Activated CD4-positive, CD25-positive, alpha-beta regulatory T cell treated with anti-CD3 and anti-CD28 coated beads, Interleukin-2, amount 50 U/mL, for 16 hours (primary cell): ENCODE measurements at places on chromosomes 5 and 9.

GRCh38 chr9:133737071-133737773, 930 bp downstream of the SARDH start:
- DNase-seq = no peak

DNA sequence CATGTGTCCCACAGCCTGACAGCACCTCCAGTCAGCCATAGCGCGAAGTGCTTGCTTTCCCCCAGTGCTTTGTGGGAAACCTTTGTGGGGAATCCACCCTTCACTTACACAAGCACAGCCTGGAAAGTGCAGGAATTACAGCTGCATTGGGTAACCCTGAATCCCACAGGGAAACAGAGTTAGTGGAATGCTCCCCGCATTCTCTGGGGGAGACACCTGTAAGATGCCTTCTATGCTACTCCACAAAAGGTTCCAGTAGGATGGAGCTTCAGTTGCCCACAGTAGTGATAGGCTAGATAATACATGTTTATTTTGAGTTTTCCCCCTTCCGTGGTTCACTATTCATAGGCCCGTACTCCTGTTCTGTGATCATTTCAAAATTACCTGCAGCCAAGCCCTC, 60.3 kb downstream of the TLE4 start:
- no peak for DNase-seq

GRCh38 chr5:128121651-128122050, 38.1 kb downstream of the SLC12A2 start:
- DNase-seq = no peak

DNA sequence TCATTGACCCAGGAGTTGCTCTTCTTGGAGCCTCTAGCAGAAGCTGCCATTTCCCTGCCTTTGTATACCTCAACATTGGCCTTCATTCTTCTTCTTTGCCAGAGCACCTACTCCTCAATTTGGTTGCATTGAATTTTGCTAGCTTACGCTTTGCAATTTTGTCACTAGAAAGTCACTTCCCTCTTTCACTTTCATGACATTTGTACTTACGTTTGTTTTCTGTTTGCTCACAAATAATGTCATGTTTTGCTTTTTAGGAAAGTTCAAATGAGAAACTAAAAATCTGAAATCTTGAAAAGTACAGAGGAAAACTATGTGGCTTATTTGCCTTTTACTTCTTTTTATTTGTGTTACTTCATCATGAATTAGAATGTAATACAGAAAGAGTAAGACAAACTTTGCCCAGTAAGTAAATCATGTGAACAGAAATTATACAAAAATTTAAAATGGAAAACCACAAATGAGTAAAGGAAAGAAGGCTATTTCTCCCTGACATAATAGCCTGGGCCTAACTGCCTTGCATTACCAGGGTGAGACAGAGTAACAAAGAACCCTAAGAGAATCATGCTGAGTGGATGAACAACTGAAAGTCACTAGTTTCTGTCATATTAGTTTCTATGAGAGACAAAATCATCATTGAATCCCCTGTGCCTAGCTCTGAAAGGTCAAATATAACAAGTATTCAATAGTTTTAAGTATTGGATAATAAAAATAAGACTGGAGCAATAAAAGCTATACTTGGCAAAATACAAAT, 7.4 kb upstream of the IFNA1 start:
- DNase-seq = no peak

GRCh38 chr9:136611606-136612005, 51.1 kb upstream of the EGFL7 start:
- DNase-seq = no peak

DNA sequence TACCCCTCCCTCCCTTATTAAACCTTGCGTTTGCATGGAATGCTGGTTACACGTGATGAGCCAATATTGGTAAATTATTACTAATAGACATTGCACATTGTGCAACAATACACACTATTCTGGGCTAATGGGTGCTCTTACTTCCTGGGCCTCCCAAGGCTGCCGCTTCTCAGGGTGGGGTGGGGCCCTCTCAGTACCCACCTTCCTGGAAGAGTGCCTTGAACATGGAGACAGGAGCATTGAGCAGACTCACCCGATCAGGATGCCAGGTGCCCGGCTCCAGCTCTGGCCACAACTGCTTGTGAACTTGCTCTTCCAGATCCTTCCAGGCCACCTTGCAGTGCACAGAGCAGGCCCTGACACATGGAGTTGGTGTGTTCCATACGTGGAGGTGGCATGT, 24.7 kb upstream of the CEP72 start:
- DNase-seq = no peak

DNA sequence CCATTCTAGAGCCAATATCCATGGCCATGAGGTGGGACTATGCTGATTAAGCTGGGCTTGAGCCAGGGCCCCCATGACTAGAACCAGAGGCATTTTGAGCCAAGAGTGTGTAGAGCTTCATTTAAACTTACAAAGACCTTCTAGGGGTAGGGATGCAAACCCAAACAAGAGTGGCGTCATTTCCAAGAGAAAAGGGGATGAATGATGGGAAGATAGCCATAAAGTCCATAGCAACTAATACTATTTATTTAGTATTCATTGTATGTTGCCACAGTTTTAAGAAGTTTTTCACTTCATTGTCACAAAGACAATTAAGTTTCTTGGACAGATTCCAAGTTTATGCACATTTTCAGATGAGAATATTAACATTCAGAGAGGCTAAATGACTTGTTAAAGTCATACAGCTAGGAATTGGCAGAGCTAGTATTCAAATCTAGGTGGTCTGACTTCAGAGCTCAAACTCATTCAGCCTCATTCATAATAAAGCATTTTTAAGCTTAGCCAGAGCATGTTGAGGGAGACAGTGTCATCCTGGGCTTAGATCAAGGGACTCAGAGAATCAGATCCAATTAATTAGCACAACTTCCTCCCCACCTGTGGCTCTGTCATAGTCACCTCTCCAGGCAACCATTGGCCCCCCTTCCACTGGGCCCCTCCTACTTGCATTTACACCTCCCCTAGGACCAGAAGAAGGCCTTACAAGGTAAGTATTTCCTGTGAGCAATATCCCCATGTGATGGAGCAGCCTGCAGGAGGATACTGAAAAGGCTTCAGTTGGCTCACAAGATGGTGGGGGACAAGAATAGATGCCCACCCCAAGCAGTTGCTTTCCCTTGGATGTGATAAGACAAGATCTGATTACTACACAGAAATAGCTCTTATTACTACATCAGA, 95.0 kb upstream of the PCSK1 start:
- DNase-seq = no peak

GRCh38 chr9:130119519-130120298, 52.5 kb upstream of the NCS1 start:
- DNase-seq = no peak

DNA sequence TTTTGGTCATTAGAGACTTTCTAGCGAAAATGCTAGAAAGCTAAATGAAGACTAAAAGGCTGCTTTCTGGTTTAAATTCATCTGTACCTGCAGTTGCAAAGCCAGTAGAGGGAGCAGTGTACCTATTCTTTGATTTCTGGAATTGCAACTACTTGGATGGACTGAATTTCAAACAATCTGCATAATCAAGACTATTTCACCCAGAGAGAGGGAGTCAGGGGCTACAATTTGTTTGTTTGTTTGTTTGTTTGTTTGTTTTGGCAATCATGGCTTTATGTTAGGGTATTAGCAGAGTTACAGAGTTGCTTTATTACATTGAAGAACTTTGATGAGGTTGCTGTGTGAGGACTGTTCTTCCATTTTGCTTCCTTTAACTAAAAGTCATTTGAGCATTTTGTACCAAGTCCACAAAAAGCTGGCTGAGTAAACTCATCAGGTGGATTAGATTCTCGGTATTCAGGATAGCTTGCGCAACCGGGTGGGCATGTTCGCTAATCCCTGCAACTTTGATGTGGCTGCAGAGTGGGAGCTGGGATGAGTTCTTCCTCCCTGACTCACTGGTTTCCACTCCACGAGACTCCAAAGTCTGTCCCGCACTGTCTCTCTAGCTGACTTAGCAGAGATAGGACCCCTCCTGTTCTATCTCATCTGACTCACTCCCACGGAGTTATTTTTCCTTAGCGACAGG, 80.0 kb upstream of the TUT7 start:
- no peak for DNase-seq

DNA sequence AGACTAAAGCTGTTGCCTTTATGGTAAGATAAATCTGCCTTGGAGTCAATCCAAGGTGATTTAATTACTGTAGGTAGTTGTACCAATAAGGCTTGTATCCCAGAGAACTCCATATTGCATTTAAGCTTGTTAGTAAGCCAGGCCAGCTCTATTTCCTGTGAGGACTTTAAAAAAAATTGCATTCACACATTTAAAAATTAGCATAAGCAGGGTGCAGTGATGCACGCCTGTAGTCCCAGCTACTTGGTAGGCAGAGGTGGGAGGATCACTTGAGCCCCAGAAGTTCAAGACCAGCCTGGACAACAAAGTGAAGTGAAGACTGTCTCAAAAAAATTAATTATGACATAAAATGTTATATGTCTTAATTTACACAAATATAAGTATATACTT, 28.7 kb upstream of the ABL1 start:
- DNase-seq = no peak

- DNase-seq = no peak
Observed at GRCh38 chr9:71675105-71675856, 93.0 kb downstream of the CEMIP2 start.

GRCh38 chr5:61339764-61340163, 7.7 kb downstream of the ZSWIM6 start:
- DNase-seq = no peak

DNA sequence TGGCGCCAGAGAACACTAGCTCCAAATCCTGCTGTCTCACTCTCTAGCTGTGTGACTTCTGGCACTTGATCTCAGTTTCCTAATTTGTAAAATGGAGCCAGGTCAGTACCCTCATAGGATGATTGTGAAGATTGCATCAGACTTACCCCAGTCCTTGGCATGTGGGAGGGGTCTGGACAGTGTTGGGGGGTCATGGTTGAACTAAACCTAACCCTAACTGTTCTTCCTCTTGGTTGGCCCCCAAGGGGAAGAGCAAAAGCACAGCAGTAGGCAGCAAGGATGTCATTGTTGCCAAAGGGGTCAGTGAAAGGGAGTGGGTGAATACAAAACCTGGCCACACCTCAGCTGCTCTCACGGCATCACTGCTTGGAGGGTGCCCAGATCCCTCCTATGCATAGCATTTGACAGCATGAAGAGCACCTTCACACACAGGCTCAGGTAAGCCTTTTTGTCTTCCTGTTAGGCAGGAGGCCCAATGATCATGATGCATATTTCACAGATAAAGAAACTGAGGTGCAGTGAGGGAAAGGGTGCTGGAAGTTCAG, 15.7 kb upstream of the CXCL14 start:
- no peak for DNase-seq

GRCh38 chr5:57176350-57176857, 2.5 kb downstream of the GPBP1 start:
- DNase-seq = no peak

- DNase-seq = no peak
Observed at GRCh38 chr9:116332090-116332489, 178.5 kb downstream of the PAPPA start.

- no peak for DNase-seq
Observed at GRCh38 chr5:53110156-53110555, 599 bp upstream of the MOCS2 start.

- DNase-seq = no peak
Observed at GRCh38 chr5:83450183-83450966, 21.2 kb upstream of the VCAN start.

DNA sequence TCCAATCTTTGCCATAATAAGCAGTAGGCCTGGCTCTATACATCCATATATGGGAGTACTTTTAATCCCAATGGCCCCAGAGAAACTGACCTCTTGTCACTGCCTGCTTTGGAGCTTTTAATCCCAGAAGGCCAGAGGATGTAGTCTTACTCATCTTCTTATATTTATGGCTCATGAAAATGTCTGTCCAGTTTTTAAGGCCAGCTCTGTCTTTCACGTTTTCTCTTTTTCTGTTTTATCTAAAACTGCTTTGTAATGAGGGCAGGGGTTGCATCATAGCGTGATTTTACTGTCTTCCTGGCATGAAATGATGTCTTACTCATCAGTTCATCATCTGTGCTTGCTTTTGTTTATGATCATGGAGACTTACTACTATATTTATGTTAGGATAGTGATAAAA, 1094.9 kb downstream of the MAT2B start:
- no peak for DNase-seq

DNA sequence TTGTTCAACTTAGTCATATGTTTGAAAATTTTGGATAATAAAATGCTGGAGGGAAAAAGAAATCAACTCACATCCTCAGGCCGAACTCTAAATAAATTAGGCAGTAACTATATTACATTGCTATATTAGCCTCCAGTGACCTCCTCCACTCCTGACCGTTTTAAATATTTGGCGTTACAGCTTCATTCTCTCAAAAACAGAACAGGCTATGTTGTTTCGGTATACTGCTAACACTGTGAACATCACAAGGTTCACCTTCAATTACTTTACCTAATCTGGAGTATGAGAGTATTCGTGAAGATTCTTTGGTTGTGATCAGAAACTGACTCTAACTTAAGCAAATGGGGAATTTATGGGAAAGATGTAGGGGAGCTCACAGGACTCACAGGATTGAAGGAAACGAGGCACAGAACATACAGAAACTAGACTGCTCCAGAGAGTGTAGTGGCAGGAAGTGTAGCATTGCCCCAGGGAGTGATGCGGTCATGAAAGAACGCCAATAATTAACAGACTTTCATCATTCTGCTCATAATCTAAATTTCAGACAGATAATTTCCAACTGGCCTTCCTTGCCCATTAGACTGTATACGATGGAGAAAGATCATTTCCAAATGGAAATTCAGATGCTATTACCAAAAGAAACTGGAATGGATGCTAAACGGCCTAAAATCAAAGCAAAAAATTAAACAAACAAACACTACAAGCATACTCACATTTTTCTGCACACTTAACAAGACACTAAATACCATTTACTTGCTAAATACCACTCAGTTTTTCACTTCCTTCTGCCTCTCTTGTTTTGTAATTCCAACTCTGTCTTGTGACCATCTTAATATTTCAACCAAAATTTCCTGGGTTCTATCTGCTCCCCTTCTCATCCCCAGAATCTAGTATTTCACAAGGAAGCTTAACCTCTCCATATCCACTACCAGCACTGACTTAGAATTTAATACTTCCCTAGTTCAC, 110.1 kb upstream of the LPAR1 start:
- DNase-seq = no peak

GRCh38 chr9:130713286-130713960, 19.8 kb downstream of the EXOSC2 start:
- DNase-seq = no peak

DNA sequence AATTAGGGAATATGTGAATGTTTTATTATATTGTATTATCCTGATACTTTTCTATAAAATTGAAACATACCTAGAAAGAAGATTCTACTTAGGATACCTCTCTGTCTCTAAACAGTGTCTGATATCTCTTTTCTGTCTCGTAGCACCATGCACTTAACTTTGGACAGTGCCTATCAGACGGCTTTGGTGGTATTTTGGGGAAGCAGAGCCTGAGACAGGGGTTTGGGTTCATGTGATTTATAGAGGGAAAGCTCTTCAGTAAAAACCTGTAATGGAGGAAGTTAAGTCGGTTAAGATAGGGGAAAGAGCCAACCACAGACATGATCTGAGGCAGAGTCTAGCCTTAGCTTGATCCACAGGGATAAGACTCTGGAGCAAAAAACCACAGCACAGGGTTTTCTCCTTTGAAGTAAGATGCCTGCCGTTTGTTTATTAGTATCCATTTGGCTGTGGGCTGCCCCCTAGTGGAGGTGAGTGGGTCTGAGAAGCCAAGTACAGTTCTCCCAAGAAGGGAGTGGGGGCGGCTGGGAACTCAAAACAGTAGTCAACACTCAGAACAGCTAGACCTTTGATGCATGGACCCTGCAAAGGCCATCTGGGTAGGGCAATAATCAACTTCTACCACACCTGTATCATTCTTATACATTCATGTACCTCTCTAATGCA, 141.2 kb upstream of the ASTN2 start:
- DNase-seq = no peak

- DNase-seq = no peak
Observed at GRCh38 chr5:180495991-180496741, 2.0 kb downstream of the CNOT6 start.
